ENCODE measurements at places on chromosomes 12 and 14.

- no peak for DNase-seq
Observed at GRCh38 chr14:53384536-53384935, 231.4 kb upstream of the DDHD1 start.

GRCh38 chr12:75634244-75635222 is 123.1 kb upstream of the KRR1 start:
- no peak for DNase-seq

DNA sequence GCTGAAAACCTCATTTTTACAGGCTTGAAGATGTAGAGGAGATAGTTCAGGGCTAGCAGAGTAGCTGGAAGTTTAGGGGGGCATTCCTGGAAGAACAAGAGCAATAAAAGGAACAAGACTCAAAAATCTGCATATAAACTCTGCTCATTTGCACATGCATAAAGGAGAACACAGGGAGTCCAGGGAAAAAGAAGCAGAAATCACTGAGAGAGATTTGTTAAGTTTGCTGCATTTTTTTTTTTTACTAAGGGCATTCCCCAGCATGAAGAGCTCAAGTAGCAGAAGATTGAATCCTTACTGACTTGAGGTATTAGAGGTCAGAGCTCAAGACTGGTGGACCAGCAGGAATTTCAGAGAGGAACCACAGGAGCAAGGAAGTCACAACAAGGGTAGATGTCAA is 28.2 kb upstream of the BCL11B start:
- no peak for DNase-seq

- DNase-seq, result no peak
Observed at GRCh38 chr12:131287938-131288764, 334.4 kb downstream of the ADGRD1 start.

DNA sequence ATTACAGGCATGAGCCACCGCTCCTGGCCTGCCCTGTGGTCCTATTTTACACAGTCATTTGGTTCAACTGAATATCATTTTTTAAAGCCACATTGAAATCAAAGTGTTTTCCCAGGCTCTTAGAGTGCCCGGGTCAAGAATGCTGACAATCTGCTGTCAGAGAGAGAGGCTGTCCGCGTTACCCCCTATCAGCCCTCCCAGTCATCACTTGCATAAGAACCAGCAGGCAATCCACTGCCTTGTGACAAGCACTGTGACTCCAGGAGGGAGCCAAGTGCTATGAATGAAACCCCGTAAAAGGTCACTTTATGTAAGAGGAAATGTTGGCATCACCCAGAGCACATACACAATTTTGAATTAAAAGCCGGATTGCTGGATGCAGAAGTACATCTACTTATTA is 13.5 kb downstream of the PHLDA1 start:
- DNase-seq, result no peak

- no peak for DNase-seq
Observed at GRCh38 chr12:14951851-14952250, 9.6 kb downstream of the ARHGDIB start.
